NCI-H1930 (cell line): ENCODE measurements at places on chromosomes 7 and 10.

DNA sequence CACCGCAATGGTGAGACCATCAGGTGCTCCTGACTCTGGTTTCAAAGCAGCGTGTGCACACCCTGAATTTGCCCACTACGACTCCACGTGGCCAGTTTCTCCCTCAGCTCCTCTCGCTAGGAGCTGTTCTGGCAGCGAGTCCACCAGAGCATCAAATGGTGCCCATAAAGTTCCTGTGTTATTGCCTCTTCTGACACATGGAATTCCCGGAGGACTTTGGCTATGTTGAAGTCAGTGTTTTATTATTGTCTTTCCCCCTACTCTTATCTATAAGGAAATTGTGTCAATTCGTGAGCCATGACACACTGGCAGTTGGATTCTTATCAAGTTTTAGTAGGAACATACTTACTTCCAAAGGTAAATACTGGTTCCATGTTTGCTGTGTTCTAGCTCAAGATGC lies 53.9 kb upstream of the NPVF start:
- DNase-seq = no peak

GRCh38 chr7:127905491-127906330 lies 125.5 kb downstream of the LRRC4 start:
- DNase-seq = no peak

- no peak for DNase-seq
Measured at GRCh38 chr10:5518143-5518542, 6.6 kb upstream of the CALML3 start.

DNA sequence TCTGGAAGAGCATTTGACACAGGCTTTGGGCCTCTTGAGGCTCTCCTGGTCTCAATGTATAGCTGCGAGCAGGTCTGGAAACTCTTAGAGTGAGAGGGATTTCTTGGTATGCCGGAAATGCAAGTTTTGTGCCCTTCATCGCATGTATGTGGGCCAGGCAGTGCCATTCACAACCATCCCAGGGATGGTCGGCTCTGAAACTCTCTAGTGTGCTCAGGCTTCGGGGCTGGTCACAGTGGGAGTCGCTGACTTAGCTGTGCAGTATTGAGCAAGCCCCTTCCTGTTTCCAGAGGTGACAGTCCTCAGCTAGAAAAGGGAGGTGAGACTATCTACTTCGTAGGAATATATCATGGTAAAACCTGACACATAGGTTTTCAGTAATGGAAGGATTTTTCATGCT lies 2.0 kb upstream of the AOAH start:
- DNase-seq = no peak

DNA sequence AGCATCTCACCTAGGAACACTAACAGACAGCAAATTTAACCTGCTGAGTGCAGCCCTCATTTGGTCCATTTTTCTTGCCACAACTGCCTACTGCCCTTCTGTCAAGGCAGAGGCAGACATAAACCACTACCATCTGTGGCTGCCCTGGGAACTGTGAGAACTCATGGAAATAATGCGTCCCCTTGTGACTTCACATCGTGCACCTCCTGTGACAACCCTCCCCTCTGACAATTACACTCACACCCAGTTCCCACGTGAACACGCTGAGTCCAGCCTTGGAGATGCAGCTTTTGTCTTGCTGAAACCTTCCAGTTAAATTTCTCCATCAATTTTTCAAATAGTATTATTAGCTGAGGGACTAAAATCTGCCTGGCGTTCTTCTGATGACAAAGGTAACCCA lies 193.1 kb upstream of the KLF14 start:
- no peak for DNase-seq

- DNase-seq = no peak
Measured at GRCh38 chr10:96417441-96417840, 58.6 kb upstream of the OPALIN start.

GRCh38 chr10:116427671-116428070 lies at the start of gene PNLIPRP3:
Gene PNLIPRP3, plus strand, starts transcription at chr10:116427847. Its CDS starts 166 bp downstream, at chr10:116428013.
- DNase-seq = no peak

DNA sequence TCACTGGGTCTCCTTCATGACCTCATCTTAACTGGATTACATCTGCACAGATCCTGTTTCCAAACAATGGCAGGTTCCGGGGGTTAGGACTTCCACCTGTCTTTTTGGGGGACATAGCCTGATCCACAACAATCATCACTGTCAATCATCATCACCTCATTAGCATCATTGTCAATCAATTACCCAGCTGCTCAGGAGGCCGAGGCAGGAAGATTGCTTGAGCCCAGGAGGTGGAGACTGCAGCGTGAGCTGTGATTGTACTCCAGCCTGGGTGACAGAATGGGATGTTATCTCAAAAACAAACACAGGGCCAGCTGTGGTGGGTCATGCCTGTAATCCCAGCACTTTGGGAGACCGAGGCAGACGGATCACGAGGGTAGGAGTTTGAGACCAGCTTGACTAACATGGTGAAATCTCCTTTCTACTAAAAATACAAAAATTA lies 18.7 kb downstream of the AMZ1 start:
- no peak for DNase-seq

GRCh38 chr7:81293806-81294205 lies 375.0 kb upstream of the SEMA3C start:
- DNase-seq = no peak

DNA sequence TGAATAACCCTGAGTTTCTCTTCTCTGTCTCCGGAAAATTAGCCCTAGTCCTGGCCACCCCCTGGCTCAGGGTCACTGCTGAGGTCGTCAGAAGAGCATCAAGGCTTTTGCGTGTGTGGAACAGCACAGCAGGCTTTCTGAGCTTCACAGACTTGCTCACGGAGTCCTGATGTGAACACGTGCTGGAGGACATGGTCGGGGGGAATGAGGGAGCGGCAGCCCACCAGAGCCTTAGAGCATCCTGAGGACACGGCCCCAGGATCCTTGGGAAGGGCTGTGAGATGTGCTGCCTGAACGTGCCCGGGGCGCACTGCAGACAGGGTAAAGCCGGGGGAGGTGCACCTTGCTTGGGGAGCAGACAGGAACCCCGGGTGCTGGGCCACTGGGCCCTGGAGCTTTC lies 28.8 kb downstream of the TMEM120A start:
- no peak for DNase-seq

DNA sequence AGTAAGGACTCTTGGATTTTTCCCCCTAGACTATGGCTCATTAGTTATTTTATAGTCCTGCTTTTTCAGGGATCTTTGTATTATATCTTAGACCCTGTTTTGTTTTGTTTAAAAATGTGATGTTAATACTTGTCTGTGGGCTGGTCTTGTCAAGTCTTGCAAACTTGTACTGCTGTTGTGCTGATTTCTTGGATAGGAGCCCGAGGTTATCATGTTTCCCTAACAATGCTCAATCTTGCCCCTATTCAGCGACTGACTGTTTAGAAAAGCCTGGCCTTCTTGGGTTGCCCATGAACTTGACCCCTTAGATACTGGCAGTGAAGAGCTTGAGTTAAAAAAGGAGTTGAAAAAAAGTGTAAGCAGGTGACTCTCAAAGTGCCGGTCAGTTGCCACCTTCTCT lies 115.7 kb downstream of the KIAA1217 start:
- no peak for DNase-seq

DNA sequence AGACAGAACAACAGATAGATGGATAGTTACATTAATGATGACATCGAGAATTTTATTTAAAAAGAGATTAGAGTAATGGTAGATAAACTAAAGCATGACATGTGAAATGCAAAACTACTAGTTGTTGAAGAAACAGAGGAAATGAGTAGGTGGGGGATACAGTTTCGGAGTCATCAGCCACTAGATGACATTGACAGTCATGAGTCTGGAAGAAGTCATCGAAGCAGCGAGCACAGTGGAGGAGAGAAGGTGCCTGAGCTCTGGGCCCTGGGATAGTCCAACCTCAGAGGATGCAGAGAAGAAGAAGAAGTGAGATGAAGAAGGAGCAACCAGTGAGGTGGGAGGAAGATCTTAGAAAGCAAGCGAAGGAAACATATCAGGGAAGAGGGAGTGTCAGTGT lies 20.2 kb upstream of the SEC61A2 start:
- DNase-seq = no peak
